Stimulated activated CD8-positive, alpha-beta memory T cell treated with anti-CD3 and anti-CD28 coated beads, Interleukin-7, amount 100 ng/mL, for 1 hour (primary cell): ENCODE measurements at places on chromosomes 4 and X.

- no peak for DNase-seq
These were observed 70.8 kb upstream of the RAI2 start for GRCh38 chrX:17931855-17932254.

DNA sequence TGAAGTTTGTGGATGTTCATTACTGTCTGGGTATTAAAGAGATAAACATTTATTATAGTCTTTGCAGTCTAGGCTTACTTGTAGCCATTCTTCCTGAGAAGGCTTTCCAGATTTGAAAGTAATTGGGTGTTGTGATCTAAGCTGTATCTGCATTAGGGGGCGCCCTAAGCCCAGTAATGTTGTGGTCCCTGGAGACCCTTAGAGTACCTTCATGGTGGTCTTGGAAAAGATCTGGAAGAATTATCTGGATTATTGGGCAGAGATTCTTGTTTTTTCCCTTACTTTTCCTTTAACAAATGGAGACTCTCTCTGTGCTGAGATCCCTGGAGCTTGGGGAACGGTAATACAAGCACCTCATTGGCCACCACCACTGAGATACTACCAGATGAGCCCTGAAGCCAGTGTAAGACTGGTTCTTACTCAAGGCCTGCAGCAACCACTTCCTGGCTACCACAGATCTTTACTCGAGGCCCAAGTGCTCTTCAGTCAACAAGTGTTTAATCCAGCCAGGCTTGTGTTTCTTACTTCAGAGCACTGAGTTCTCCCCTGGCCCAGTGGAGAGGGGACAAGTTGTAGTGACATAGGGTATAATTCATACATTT, 63.1 kb downstream of the RTL3 start:
- no peak for DNase-seq

DNA sequence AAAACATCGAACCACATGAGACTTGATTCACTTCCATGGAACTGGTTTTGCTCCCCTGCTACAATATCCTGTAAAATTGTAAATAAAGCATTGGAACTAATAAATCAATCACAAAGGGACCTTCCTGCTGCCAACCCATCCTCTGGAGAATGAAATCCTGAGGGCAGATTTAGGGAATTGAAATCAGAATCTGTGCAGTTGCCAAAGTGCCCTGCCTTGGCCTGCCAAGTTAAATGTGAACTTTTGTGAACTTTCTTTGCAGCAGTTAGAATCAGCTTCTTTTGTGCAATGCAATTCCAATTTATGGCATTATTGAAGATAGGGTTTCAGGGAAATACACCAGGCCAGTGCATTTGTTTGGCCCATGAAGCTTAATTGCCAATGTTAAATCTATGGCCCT, 263.1 kb downstream of the PTTG2 start:
- DNase-seq, result no peak

- DNase-seq, result no peak
These were observed 220.4 kb upstream of the AGTR2 start for GRCh38 chrX:115949900-115950822.

- no peak for DNase-seq
These were observed 39.4 kb upstream of the OCIAD2 start for GRCh38 chr4:48945981-48946380.

GRCh38 chr4:89486042-89486441, 178.4 kb upstream of the GPRIN3 start:
- no peak for DNase-seq

- no peak for DNase-seq
These were observed 175.3 kb downstream of the MAML3 start for GRCh38 chr4:139978692-139979091.

DNA sequence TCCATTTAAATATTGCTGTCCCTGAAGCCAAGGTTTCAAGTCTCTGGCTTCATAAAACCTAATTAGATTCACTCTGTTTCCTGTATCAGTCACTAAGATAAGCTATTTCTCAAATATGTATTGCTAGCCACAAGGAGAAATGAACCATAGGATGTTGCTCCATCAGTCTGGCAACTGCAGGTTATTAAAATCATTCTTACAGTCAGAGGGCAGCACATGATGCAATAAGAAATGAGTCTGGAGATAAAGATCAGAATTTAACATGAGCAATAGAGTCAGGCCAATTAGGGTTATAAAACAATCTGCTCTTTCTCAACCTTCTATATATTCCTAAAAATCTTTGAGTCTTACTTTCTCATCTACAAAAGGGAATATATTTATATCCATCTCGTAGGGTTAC, 7.2 kb downstream of the PRKG2 start:
- no peak for DNase-seq

- DNase-seq, result no peak
These were observed 278.6 kb upstream of the DIPK2B start for GRCh38 chrX:45479196-45479834.

DNA sequence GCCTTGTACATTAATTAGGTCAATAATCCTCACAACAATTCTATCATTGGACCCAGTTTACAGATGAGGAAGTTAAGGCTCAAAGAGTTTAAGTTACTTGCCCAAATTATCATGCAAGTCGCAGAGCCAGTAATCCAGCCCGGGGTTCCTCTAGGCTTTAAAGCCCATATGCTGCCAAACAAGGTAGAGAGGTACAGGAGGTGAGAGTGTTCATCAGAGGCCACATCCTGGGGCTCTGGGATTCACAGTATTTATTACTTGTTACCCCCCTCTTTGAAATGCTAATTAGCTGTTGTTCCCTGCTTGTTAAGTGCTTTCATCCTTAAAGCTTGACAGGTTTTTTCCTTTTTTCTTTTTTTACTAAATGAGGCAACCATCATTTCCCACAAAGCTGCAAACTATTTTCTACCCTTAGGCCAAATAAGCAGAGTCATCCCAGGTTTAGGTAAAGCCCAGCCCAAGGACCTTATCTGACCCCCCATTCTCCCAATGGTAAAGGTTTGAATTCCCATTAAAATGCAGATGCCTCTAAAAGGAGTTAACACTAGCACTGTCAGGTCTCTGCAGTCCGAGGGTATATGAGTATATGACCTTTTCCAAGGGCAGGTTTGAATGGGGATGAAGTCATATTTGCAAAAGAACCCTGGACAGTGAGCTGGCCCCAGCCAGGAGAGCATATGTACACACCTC, 150.3 kb downstream of the SOX3 start:
- DNase-seq, result no peak

GRCh38 chrX:26373829-26374228, 157.9 kb downstream of the MAGEB5 start:
- no peak for DNase-seq

DNA sequence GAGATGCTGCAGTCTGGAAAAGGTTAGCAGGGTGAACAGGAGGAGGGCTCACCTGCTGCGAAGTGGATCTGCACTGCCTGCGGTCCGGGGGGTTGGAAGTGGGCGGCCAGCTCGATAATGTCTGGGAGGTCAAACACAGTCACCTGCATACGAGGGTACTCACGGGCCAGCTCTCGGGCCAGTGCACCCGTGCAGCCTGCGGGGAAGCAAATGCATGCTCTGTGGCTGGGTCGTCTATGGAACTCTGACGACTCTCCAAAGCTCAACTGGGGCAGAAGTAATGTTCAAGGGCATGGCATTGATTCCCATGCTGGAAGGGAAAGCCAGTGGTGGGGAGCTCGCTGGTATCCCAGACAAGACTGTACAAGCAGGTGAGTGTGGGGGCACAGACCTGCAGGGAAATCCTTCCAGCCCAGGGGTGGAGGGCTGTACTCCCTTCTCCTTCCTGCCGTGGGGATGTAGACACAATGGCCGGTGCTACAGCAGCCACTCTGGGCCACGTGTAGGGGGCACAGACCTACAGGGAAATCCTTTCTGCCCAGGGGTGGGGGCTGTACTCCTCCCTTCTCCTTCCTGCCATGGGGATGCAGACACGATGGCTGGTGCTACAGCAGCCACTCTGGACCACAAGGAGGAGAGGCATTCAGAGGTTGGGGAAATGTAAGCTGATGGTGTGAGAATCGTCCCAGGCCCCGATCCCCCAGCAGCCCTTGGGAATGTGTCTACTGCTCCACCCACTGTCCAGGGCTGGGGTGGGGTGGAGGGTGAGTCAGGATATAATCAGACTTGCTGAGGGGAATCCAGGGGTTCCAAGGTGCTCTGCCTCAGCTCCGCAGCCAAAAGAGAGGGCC, 26.2 kb upstream of the SLC25A6 start:
- DNase-seq, result no peak

DNA sequence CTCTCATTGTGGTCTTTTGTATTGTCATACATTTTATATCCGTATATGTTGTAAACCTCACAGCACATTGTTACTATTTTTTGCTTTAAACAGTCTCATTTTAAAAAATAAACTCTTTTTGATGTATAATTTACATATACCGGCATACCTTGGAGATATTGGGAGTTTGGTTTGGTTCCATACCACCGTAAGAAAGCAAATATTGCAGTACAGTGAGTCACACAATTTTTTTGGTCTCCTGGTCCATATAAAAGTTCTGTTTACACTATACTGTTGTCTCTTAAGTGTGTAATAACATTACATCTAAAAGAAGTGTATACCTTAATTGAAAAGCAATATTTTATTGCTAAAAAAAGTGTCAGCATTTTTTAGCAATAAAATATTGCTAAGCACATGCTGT, 70.0 kb downstream of the KDM6A start:
- no peak for DNase-seq

DNA sequence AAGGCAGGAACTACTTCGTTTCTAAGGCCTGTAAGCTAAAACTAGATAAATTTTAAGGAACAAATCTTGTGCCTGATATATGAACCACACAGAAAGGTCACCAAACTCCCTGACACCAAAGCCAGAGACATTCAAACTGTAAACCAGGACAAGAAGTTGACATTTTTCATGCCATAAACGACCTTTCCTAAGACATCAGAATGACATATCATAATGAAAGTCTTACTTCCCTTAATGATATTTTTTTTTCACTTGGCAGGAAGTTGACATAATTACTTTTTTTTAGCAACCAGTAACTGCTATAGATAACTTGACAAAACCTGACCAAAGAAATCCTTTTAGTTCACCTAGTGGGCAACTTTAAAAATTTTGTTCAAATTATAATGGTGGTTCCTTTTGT, 231.5 kb upstream of the AGTR2 start:
- no peak for DNase-seq

DNA sequence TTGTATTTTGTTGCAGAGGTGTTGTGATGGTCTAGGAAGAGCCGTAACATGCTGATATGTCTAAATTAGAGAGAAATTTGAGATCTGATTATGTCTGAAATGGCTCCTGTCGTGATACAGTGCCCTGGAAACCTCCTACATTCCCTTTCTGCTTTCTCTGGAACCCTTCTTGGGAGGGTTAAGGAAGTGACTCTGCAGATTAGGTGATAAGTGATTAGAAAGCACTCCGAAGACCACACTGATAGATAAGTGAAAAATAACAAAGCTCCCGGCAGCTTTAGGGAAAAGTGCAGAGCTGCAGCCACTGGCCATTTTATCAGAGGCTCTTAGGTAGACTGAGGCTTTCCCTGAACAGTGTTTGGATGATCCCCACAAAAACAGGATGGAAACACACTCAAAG, 110.6 kb downstream of the MGST2 start:
- DNase-seq, result no peak

- DNase-seq, result no peak
These were observed 69.3 kb downstream of the SH3RF1 start for GRCh38 chr4:169201222-169202144.

DNA sequence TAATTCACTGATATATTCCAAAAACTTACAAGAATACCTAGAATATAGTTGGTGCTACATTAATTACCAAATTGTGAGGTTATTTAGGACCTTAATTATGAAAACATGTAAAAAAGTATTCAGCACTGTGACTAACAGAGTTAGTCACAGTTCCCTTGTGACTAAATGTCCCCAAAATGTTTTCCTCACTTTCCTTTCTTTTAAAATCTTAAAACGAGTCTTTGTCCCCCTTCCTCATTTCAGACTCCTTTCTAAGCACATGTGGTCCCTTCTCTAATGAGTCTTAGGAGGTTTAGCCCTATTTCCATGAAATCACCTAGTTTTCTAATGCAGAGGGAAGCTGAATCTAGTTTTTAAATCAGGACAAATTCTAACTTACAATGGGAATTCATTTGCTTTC, 175.0 kb downstream of the PPP3CA start:
- no peak for DNase-seq

- DNase-seq, result no peak
These were observed 62.7 kb upstream of the CCDC160 start for GRCh38 chrX:134174273-134174660.

- DNase-seq, result no peak
These were observed 326.8 kb downstream of the TRIML1 start for GRCh38 chr4:188466001-188466400.

DNA sequence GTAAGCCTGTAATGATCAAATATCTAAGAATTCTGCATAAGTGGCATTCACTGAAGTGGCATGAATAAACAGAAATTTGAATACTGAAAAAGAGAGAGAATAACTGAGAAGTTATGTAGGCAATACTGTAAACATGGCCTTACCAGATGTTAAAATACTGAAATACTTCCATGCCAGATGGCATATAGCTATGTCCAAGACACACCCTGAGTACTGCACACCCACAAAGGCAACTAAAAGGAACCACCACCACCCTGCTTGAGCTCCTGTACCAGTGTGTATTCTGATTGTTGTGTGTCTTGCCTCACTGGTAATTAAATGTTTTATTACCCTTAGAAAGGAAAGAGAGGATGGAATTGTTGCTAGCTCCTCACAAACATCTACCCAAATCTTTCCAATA, 192.1 kb downstream of the ADAMTS3 start:
- no peak for DNase-seq

DNA sequence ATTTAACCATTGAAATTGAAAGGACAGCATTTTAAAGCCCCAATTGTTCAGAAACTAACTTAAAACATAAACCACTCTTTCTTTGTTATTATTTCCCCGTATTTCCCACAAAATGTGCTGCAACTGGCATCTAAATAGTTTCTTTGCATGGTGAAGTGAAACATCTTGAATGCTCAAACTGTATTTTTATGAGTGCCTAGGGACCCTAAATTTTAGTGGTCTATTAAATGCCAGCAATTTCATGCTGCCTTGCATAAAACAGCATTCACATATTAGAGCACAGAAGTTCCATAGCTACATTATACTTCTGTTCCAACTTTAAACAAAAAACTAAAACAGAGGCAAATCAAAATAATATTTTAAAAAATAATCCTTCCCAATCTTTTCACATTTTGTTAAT, 5.4 kb downstream of the RAB28 start:
- no peak for DNase-seq

GRCh38 chr4:84939113-84939512, 27.4 kb downstream of the WDFY3 start:
- DNase-seq, result no peak

DNA sequence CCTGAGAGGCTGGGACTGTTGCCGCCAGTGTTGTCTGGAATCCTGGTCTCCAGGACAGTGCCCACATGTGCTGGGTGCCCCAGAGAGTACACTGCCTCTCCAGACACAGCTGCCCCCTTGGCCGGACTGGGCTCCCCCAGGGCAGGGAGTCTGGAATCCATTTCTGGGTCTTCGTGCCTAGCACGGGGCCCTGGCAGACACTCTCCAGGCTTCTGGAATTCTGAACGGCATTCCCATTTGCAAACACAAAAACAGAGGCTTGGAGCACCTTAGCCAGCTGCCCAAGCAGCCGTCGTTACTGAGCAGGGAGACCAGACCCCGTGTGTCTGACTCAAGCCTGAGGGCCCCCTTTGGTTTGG, 20.8 kb downstream of the HMX1 start:
- DNase-seq, result no peak
